Dermis blood vessel endothelial cell (primary cell): ENCODE measurements at places on chromosomes 12 and 14.

DNA sequence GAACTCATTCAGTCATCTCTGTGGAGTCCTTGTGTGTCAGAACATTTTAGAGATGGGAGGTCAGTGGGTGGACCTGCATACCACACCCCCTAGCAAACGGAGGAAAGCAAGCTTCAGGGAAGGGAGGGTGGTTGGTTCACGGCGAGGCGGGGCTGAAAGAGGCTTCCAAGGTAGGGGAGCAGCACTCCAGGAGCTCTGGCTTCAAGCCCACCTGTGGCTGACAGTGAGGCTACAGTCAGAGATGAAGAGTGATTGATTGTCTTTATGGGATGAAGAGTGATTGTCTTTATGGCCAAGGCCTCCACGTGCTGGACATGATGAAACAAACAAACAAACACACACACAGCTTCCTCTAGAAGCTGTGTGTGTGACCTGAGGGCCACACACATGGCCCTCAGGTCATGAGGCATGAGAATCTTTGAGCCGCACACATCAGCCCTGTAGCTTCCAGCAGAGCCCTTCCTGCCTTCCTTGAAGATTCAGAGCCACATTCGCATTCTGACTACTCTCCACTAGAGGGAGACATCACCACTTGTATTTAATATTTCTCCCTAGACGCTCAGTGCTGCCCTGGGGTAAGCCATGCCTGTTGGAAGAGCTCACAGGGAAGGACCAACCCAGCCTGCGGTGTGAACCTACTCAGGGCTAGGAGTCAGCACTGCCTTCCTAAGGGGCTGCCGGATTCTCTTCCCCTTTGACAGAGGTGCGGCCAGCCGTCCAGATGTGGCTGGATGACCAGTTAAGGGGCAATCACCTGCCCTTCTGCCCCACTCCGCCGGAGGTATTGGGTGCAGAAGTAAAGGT is 54.4 kb upstream of the KCNA1 start:
- DNase-seq = peak; percentile 86

DNA sequence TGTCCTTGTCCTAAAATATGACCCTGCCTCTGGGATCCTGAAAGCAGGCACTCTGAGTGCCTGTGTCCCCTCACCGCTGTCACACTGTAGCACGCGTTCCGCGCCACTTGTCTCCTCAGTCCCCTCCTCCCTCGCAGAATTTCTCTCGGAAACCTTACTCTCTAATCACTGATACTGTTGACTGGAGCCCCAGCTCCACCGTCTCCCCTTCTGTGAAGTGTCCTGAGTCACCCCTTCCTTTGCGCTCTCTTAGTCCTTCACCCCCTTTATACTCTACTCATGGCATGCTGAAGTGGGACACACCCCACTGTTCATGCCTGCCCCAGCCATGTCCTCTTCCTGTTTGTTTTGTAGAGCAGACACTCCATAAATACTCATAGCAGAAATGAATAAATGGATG is 104.7 kb downstream of the ZNF664 start:
- DNase-seq = no peak

DNA sequence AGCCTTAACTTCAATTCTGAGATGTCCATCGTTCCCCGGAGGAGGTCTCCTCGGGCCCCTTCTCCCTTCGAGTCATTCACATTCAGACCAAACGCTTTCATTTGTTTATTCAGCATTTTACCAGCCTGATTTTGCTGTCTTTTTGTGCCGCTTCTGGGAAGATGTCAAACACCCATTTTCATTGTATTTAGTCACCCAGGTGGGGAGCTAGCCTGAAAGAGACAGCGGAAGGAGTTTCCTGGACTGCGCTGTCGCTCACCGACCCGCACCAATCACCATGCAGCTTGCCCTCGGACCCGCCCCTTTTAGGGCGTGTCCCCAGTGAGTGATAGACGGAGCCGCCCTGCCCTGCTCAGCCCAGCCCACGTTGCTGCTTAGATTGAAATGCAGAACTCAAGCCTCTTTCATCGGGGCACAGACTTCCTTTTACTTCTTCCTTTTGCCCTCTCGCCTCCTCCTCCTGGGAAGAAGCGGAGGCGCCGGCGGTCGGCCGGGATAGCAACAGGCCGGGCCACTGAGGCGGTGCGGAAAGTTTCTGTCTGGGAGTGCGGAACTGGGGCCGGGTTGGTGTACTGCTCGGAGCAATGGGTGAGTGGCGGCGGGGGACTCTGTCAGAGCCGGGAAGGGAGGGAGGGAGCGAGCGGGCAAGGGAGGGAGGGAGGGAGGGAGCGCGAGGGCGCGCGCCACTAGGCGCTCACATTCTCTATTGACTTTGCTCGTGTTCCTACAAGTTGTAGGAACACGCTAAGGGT is at the start of gene PAX9:
Gene PAX9, plus strand, starts transcription at position 355 of the 752 bp plus-strand sequence. Its CDS starts 230 bp downstream, at position 585.
- DNase-seq = peak; percentile 61

DNA sequence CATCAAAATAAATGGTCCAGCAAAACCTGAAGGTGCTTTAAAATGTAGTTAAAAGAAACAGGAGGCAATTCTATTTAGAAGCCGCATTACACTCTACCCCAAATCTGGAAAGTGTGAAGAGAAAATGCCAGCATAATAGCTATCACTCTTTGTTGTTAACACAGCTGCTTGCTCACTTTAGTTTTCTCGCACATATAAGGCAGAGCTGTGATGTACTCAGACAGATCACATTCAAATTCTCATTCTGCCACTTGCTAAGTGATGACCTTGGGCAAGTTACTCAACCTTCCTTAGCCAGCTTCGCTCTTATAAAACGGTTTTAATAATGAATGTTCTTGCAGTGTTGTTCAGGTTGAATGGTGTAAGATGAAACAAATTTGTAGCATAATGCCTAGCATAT is 56.0 kb upstream of the MGAT4C start:
- DNase-seq = no peak

GRCh38 chr12:67925552-67925951 is 63.7 kb upstream of the IFNG-AS1 start:
- no peak for DNase-seq
